ENCODE measurements at places on chromosomes 1 and 21. TPM values are rescaled to one million over a fixed set of nuclear protein-coding genes. Genes with fewer than 3 reads are reported as not detected.

Gene CYP4Z1
- 7.2 TPM for total RNA-seq

Gene ZNF593OS
- not detected for total RNA-seq

Gene HIPK1
- total RNA-seq = 52.0 TPM

Gene ZMPSTE24
- total RNA-seq = 23.5 TPM

Gene OR2L3
- not detected for total RNA-seq

Gene RIPPLY3
- not detected for total RNA-seq

Gene RGS8
- not detected for total RNA-seq

Gene CACNA1E
- 0.19 TPM for total RNA-seq

Gene C1orf87
- 0.68 TPM for total RNA-seq

Gene NT5C1A
- not detected for total RNA-seq

Gene KIRREL1
- total RNA-seq = 45.2 TPM

Gene ATP1A2
- 118 TPM for total RNA-seq

Gene CLCNKA
- not detected for total RNA-seq

Gene PTGFR
- total RNA-seq = 21.6 TPM

Gene MXRA8
- total RNA-seq = 48.8 TPM

Gene SLC9C2
- total RNA-seq = not detected

Gene PLD5
- total RNA-seq = not detected

Gene NPPA
- total RNA-seq = not detected

Gene LGR6
- not detected for total RNA-seq

Gene GJA8
- total RNA-seq = not detected

Gene TRIM62
- 3.4 TPM for total RNA-seq

Gene RUNX3
- 1.5 TPM for total RNA-seq

Gene C1orf105
- total RNA-seq = not detected

Gene FCRL1
- not detected for total RNA-seq

Gene FCRL4
- total RNA-seq = not detected

Gene TENT5C
- total RNA-seq = 2.4 TPM

Gene GBP1
- 77.8 TPM for total RNA-seq

Gene SYPL2
- 1.3 TPM for total RNA-seq

Gene INAVA
- not detected for total RNA-seq

Gene CELA2B
- total RNA-seq = not detected

Gene LRRIQ3
- 0.82 TPM for total RNA-seq

Gene HRNR
- total RNA-seq = not detected

Gene CELA2A
- not detected for total RNA-seq

Gene PAPPA2
- total RNA-seq = 0.75 TPM

Gene MEX3A
- 0.17 TPM for total RNA-seq

Gene PRKAA2
- 1.9 TPM for total RNA-seq

Gene ZNF362
- total RNA-seq = 10.8 TPM

Gene ITLN2
- total RNA-seq = not detected

Gene CTBS
- total RNA-seq = 13.0 TPM

Gene XKR8
- 4.9 TPM for total RNA-seq

Gene SPRR2A
- total RNA-seq = not detected

Measured in subcutaneous adipose tissue (tissue), 4 donors.